NCI-H526 treated with DMSO at 0.1 percent for 48 hours (cell line): ENCODE measurements at places on chromosomes 6 and 20.

- DNase-seq, result no peak
These were observed 24.6 kb upstream of the SERPINB1 start for GRCh38 chr6:2866171-2866846.

GRCh38 chr6:4809999-4810918 is 34.1 kb downstream of the CDYL start:
- DNase-seq, result no peak

DNA sequence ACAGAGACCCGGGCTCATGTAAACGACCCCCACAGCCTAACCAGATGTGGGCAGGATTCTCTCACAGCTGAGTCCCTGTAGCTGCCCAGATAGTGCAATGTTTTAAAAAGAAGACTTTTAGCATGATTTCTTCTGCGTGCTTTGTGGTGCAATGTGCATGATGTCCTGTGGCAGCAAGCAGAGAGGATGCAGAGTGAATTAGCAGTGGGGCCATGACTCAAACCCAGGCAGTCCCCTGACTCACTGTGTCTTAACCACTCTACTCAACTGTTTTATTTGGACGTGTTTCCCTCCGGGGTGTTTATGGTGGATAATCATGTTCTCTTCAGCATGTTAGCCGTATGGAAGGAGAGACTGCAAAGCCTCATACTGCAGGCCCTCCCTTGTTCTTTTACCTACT is 247.9 kb downstream of the SLC24A3 start:
- DNase-seq, result no peak

GRCh38 chr6:119961450-119961849 is 611.9 kb upstream of the MAN1A1 start:
- DNase-seq, result no peak

DNA sequence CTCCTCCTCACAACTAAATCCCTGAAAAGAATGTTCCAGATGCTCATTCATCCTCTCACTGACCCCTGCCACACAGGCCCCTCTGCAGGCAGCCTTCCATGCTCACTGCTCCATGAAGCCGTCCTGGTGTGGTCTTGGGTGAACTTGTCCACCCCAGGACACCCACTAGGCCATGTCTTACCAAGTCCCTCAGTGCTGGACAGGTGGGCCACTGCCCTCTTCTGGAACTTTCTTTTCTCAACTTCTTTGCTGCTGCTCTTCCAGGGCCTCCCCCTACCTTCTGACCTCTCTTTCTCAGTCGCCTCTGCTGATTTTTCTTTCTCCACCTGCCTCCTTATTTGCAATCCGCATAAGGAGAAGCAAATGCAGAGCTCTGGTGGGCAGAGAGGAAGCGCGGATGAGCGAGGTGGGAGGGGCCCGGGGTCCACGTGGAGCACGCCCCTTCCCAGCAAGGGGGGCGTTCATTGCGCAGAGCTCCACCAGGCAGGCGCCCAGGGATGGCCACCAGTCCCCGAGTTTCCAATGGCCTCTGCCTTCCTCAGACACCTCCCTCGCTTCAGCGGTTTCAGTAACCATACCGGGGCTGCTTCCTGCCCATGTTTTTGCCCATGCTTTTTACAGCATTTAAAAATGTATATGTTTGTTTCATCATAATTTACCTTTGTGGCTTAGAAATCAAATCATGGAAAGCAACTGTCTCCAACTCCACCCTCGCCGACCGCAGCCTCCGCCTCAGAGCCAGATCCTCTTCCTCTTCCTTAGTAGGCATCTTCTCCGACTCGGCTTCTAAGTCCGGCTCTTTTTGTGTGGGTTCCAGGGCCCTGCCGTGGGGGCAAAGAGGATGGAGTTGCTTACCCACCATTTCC is 129.6 kb downstream of the ZDHHC14 start:
- DNase-seq, result no peak

DNA sequence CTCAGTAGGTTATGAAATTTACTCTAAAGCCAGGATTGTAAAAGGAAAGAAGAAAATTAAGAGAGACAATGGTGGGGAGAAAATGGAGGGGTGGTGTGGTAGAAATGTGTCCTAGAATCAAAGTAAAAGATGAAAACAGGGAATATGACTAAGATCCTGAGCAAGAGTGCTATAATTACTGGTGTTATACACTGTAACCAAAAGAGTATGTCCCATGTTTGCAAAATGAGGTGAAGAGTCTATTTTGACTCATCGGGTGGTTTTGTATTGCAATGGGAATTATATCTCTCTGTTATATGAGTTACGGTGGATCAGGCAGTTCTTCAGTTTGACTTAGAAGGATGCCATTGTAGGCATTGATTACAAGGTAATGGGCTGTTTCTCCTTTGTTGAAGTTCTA is 8.5 kb downstream of the L3MBTL3 start:
- DNase-seq, result no peak

DNA sequence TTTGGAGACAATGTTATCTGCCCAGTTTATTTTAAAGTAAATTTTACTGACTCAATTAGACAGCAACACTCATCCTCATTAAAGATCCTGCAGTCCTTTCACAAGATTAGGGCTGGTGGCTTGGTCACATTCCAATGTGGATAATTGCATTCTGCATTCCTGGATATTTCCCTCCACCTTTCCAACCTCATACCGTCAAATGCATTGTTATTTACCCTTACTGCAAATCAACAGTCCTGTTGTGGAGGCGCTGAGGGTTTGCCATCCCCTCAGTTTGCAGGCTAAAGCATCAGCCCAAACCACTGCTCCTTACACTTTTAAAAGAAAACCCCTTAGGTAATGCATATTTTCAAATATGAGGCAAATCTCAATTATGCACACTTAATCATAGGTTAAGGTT is 5.4 kb downstream of the CITED2 start:
- no peak for DNase-seq

DNA sequence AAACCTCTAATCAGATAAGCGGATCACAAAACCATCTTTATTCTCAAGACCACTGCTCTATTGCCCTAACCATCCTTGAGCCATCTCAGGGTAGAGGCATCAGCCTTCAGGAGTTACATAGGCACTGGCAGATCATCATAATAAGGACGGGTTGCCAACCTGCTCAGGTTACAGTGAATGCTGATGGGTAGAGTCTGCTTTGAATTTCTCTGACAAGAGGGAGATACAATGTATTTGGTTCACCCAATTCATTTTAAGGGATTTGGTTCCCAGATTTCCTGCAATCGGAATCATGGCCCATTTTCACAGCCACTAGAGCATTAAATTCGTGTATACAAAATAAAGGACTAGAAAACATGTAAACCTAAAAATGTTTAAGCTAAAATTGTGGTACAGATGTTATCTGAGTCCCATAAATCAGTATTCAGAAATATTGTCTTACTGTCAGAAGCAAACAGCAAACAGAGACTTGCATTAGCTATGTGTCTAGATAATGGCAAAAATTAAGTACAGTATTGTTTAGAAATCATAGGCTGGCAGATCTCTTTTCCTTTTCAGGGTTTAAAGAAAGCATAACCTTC is 41.9 kb upstream of the TMEM170B start:
- peak; percentile 21 for DNase-seq

DNA sequence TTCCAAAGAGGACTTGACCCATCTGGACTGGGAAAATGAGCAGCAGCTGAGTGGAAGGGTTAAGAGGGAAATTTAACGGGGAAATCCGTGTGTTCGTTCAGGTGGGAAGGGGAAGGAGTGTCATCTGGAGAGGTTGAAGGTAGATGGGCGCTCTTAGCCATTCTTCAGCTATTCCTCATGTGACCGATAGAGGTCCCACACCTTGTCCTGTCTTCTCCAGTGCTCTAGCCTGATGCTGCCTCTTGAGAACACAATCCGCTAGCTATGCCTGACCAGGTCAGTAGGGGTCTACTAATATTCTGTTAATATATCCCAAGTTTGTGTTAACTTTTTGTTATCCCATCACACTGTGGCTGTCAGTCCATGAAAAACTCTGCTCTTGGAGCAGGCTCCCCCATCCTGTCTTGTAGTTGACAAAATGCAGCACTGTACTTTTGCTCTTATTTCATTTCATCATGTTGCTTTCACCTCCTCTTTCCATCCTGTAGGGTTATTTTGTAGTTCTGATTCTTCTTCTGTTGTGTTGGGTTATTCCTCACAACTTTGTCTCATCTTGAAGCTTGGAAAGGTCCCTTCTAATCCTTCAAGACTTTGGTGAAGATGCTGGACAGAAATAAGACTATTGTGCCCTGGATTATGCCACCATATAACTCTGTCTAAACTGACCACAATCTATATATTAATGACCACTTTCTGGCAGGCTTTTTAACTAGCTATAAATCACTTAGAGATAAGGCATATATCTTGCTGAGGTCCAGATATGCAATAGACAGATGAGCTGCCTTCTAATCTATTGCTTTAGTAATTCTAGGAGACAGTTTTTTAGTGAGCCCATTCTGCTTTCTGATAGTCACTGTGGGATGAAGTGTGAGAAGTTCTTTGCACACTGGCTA is 123.4 kb upstream of the SUPT3H start:
- no peak for DNase-seq

DNA sequence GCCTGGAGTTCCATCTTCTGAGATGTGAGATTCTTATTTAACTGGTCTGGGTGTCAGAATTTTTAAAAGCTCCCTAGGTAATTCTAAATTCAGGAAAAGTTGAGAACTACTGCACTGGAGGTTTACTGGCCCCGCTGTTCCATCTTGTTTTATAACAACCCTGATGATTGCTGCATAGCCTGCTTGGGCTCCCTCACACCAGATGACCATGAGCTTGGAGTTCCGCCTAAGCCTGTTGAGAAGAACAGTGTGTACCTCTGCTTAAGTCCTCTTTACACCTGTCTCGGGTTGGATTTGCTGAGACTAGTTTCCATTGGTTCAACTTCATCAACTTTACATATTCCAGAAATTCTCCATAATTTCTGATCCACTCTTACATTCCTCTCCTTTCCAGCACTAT is 77.9 kb downstream of the FKBP5 start:
- DNase-seq, result no peak

- DNase-seq, result peak; percentile 11
These were observed 7.2 kb downstream of the FAM120B start for GRCh38 chr6:170313716-170314295.

DNA sequence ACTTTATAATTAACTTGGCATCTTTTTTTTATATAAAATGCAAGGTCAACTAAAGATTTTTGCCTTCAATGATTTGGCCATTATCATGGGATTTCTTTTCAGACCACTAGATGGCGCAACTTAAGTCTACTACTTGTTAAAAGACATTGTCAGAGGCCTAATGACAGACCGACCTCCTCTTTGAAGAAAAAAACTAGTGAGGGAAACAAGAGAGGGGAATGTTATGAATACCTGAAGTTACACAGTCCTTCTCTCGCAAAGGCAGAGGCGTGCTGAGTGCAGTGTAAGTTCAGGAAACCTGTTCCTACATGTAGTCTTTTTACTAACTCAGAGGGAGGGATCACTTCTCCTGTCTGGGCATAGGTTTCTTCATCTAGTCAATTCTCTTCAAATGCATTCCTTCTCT is 9.3 kb downstream of the TRAPPC3L start:
- DNase-seq, result peak; percentile 29

DNA sequence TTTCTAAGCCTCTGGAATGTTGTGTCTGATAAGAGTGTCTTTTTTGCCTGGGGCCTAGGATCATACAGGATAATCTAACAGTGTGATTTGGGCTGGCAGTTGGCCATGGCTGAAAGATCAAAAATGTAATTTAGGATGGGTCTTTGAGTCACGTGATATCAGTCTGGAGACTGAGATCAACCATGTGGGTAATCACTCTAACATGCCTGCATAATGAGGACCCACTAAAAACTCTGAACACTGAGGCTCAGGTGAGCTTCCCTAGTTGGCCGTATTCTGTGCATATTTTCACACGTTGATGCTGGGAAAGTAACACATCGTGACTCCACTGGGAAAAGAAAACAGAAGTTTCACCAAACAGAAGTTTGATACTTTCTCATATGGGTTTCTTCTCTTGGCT is 6.3 kb upstream of the MMS22L start:
- DNase-seq, result no peak

- DNase-seq, result no peak
These were observed 85.1 kb upstream of the ESR1 start for GRCh38 chr6:151722342-151722741.

DNA sequence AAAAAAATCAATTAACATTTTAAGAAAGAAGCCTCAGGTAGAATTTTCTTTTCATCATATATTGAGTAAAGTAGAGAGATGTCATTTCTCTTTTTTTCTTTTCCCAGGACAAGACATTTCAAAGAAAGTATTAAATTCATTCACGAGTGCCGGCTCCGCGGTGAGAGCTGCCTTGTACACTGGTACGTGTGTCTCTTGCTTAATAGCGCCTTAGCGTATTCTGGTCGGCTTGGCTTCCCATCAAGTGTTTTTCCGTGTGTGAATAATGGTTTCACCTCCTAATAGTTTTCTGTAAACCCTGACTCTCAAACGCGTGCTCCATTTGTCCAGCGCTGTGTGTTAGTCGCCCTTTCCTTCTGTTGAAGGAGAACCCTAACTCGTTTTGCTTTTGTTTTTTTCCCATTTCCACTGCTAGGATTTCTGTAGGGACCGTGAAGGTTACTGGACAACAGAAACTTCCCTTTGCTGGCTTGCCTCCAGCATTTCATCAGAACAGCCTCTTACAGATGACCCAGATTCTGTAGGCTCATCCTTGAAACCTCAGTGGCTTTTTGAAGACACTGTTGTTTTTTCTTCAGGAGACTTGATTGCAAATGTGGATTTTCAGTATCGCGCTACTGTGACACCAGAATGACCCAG is 45.7 kb upstream of the IRF4 start:
- no peak for DNase-seq

DNA sequence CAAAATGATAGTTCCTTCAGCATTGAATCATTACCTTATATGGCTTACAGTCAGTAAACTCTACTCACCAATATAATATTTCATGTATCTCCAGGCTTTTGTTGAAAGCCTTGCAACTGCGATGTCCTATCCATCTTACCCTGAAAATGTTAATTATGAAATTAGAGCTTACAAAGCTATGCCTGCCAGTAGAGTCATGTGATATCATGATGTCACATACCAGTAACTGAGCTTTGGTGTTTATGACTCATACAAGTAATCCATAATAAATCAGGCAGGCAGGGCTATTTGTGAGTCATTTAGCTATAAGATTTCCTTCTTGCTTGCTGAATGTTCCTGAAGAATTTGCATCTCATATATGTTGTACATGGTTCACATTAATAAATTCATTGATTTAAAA is 44.9 kb upstream of the FAM83B start:
- no peak for DNase-seq
